Activated CD4-positive, alpha-beta T cell treated with anti-CD3 and anti-CD28 coated beads, Interleukin-2, amount 50 U/mL, for 16 hours (primary cell): ENCODE measurements at places on chromosomes 1 and 21.

GRCh38 chr1:31064718-31065309 is 703 bp downstream of the PUM1 start:
- peak; percentile 27 for DNase-seq

DNA sequence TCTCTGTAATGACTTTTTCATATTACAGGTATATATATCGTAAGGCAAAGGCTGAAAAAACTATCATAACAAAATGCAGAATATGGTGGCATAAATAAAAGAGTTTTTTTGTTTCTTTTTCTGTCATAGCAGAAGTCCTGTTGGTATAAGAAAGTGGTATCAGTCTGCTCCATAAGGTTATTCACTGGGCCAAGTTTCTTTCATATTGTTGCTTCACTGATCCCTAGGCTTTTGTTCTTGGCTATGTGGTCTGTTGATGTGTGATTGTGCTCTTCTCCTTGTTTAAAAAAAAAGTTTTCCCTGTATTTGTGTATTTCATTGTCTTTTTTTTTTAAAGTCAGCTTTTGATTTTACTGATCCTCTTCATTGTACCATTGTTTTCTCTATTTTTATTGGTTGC is 26.0 kb downstream of the PTBP2 start:
- no peak for DNase-seq

DNA sequence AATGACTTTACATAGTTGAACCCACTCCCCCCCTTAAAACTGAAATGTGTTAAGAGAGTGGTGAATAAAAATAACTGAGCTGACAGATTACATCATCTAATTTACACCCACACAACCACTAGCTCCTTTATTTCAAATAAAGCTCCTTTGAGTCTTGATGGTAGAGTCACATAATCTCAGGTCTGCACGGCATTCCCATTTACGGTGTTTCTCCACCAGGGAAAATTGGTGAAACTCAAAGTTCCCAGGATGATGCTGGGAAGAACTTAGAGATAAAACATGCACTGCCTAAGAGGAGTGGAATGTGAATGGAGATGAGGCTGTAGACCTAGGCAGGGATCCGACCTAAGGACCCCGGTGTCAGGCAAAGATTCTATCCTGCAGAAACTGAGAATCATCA is 727.8 kb upstream of the ADAMTS5 start:
- no peak for DNase-seq

DNA sequence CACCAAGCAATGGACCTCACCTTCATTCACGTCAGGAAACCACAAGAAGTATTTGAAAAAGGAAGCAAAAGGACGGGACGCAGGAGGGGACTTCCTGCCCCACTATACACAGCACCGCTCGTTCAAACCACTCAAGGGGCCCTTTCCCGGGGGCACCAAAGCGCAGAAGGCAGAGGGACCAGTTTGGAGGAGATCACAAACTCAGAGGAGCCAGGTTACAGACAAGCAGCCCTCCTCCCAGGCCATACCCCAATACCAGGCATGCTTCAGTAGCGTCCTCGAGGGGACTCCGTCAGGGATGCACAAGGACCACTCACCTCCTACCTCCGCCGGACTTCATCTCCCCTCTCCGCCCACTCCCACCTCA is 685 bp downstream of the CRTC2 start:
- DNase-seq: peak; percentile 51

DNA sequence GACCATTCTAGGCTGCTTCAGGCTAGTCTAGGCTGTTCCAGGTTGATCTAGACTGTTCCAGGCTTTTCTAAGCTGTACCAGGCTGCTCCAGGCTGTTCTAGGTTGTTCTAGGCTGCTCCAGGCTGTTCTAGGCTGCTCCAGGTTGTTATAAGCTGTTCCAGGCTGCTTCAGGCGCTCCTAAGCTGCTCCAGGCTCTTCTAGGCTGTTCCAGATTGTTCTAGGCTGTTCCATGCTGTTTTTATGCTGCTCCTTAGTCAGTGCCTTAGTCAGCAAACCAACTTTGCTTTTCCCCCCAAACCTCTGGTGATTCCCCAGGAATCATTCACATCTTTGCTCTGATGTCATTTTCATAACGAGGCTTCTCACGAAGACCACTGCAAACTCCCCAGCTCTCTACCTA is 171.4 kb upstream of the GALNT2 start:
- DNase-seq: no peak

GRCh38 chr1:202871367-202871766 is 17.6 kb downstream of the RABIF start:
- no peak for DNase-seq

DNA sequence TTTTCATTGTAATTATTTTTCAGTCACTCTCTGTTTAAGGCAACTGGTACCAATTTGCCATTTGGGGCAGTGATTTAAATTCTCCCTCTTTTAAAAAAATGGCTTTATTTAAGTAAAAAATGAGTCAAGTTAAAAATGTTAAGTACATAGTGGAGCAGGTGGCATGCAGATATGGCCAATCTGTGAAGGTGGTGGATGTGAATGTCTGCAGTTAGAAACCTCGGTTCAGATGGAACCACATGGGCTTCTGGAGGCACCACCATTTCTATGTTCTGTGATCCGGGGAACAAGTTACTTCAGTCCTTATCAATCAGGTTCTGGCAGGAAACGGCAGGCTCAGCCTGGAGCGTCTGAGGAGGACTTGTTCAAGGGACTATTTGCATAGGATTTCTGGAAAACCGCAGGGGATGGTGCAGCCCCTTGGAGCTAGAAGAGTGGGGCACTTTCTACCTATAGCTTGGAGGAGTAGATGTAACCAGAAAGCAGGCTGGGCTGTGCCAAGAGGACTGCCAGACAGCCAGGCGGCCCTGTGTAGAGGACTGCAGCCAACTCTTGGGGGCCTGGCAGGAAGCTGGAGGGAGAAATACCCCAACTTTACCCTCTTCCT is 12.3 kb downstream of the IGSF21 start:
- no peak for DNase-seq

DNA sequence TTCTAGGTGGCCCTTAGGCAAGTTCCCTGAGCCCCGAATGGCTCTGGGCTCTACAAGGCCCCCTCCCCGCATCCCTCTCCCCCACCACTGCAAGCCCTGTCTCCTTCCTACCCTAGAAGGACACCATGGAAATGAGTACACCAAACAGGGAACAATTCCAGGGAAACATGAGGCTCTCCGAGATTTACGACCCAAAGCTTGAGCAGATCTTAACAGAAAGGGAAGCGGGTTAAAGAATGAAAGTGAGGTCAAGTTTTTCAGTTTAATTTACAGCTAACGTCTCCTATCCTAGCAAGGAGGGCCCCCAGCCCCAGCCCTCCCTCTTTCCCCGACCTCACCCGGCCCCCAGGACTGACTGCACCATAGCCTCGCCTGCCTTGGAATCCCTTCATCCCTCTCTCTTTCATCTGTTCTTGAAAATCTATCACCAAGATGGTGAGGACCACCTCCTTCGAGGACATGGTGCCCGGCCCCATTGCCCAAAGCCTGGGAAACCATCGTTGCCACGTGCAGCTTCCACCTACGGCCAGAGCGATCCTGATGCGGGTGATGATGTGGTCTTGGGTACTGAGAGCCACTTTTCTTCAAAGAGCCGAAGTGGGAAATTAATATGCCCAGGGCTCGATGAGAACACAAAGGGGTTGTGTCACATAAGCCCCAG is 30.5 kb downstream of the SIM2 start:
- no peak for DNase-seq

- DNase-seq: no peak
Measured at GRCh38 chr21:45862543-45863207, 118.9 kb upstream of the COL6A1 start.

DNA sequence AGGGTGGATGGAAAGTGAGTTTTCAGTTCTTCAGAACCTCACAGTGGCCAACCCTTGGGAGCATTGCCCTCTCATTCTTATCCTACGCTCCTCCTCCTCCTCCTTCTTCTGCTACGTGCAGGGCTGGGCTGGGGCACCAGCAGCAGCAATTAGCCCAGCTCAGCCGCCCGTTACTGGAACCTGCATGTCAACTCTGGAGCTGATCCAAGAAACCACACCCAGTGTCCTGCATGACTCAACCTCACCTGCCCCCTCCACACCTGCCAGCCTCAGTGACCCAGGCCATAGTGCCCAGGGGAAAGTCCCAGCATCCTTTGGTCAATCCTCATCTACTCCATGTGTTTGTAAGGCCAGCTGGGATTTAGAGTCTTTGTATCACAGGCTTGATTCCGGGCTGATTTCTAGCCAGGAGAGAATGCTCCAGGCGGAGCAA is 12.6 kb downstream of the ELF3 start:
- no peak for DNase-seq

DNA sequence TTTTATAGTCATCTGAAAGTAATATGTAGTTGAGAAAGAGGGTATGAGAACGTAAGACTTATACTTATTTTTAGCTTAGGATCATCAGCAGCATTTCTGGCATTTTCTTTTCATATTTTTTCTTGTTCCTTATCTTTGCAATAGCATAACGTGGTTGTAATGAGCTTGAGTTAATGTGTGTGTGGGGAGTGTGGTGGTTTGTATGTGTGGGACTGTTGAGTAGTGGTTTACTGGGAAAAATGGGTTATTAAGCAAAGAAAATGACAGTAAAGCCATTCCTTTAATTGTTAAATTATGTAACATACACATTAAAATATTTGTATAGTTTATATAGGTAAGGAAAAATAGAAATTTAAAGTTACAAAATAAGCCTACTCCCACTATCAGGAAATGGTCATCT is 15.2 kb downstream of the PIP5K1A start:
- no peak for DNase-seq

DNA sequence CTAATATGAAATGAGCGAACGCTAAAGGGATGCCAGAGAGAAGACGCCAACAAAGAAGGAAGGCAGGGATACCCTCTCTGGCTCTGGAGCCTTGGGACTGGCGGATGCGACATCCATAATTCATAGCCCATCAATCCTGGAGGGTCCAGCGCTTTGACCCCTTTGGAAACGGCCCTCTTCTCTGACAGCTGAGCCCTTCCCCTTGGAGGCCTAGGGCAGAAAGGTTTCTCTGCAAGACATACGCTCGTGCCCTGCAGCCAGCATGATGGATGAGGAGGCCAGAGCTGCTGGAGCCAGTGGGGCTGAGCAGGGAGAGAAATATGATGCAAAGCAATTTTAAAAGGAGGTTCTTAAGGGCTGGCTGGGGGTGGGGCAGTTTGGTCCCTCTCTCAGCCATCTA is 22.2 kb downstream of the OPTC start:
- no peak for DNase-seq

DNA sequence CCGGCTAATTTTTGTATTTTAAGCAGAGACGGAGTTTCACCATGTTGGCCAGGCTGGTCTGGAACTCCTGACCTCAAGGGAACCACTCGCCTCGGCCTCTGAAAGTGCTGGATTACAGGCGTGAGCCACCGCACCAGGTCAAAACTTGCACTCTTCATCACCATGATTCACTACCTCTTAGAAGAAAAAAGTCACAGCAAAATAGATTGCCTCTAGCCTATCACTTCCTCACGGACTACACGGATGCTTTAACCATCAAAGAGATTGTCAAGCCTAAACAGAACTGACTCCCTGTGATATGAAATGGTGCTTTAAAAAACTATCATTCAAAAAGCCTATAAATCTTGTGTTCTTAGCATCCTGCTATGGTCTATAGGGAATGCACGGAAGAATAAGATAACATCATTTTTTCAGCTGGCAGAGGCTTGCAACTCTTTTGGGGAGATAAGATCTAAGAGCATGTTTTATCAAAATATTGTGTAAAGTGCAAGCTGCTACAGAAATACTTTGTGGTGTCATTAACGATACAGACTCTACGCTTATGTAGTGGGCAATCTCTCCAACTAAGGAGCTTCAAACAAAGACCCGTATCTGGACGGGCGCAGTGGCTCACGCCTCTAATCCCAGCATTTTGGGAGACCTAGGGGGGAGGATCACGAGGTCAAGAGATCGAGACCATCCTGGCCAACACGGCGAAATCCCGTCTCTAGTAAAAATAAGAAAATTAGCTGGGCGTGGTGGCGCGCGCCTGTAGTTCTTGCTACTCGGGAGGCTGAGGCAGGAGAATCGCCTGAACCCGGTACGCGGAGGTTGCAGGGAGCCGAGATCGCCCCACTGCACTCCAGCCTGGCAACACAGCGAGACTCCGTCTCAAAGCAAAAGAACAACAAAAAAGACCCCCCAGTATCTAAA is 966 bp downstream of the TFB2M start:
- no peak for DNase-seq

- DNase-seq: no peak
Measured at GRCh38 chr21:35663856-35664606, 396.3 kb downstream of the SETD4 start.

- no peak for DNase-seq
Measured at GRCh38 chr1:208803011-208803811, 559.0 kb upstream of the PLXNA2 start.

- DNase-seq: no peak
Measured at GRCh38 chr1:30742300-30742962, 15.1 kb downstream of the LAPTM5 start.

DNA sequence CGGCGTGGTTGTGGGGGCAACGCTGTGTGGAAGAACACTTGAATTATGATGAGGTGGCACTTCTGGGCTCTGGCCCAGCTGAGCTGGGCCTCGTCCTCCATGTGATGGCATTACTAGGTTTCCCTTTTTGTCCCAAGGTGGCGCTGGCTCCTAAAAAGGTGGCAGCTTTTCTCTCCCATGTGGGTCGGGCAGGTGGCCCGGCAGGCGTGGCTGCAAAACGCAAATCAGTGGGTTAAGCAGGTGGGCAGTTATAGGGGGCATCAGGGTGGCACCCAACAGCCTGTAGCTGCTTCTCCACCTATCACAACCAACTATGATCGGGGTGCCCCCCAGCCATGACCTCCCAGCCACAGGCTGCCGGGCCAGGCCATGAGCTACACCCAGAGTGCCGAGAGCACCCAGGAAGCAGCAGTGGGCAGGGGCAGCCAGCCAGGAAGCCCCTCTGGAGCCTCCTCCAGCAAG is 59.6 kb downstream of the KCNAB2 start:
- DNase-seq: no peak

DNA sequence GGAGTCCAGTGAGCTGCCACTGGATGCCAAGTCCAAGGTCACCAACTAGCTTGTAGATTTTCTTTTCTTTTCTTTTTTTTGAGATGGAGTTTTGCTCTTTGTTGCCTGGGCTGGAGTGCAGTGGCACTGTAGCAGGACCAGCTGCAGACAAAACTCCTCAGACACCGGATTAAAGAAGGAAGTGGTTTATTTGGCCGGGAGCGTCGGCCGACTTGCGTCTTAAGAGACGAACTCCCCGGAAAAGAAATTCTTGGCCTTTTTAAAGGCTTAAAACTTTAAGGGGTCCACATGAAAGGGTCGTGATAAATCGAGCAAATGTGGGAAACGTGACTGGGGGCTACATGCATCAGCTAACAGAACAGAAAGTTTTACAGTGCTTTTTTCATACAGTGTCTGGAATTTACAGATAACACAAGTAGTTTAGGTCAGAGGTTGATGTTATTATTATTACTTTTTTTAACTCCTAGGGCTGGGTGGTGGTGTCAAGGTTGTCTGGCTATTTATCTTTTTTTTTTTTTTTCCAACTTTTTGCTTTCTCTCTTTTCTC is 36.4 kb upstream of the CFAP126 start:
- no peak for DNase-seq

- DNase-seq: no peak
Measured at GRCh38 chr1:219772265-219773036, 155.9 kb downstream of the SLC30A10 start.
